Kidney epithelial cell (primary cell): ENCODE measurements at places on chromosomes 6 and 20. TPM values are rescaled to one million over a fixed set of nuclear protein-coding genes. Genes with fewer than 3 reads are reported as not detected.
A peak's percentile ranks its signal among the peaks of the same experiment; 100 is the strongest.

Gene TMEM151B
- total RNA-seq, result 0.13 and 0.21 TPM in 2 replicates

DNA sequence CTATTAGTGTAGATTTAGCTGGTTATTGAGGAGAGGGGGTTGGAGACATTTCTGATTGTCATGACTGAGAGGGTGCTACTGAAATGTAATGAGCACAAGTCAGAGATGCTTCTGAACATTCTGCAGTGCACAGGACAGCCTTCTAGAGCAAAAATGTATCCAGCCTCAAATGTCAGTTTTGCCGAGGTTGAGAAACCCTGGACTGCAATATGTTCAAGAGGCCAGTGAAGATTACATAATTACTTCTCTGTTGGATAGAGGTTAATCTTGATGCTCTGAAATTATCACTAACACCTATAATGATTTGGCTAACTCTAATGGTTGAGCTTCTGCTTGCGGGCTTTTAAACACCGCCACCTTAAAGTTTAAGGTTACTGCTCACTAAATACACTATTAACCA, 3.4 kb upstream of the DUSP22 start:
- no peak for DNase-seq

DNA sequence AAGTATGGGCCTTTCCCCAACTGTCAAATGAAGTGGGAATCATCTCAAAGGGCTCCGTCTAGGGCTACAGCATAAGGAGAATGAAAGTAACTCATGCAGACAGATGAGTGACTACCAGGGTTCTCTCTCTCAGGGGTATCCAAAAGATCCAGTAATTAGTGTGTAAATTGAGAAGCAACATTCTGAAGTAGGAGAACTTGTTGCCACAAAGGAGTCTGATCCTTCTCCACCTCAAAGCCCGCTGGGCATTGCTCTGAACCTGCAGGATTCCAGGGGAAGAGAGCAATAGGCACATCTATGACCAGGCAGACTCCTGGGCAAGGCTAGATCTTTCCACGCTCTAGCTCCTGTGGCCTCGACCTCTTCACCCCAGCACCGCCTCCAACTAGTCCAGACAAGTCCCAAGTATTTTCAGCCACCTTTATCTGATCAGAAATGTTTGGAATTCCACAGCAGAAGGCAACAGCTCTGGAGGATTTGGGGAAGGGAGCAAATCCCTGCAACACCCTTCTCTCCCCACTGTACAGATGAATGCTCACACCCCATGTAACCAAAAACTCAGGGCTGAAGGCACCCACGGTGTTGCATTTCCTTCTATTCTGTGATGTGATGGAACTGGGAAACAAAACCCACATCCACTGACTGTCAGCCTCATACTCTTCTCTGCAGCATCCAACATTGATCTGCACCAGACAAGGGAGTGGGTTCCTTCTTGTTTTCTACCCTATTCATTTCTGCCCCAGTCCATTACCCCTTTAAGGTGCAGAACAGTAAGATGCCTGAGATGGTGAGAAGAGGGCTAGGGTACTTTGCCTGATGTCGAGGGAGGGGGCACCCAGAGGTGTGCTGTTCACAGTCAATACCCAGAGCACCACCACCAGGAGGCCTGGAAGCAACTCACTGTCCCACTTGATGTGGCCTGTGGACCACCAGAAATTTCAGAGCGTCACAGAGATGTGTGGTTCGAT, 41.0 kb downstream of the COX4I2 start:
- DNase-seq, result no peak

DNA sequence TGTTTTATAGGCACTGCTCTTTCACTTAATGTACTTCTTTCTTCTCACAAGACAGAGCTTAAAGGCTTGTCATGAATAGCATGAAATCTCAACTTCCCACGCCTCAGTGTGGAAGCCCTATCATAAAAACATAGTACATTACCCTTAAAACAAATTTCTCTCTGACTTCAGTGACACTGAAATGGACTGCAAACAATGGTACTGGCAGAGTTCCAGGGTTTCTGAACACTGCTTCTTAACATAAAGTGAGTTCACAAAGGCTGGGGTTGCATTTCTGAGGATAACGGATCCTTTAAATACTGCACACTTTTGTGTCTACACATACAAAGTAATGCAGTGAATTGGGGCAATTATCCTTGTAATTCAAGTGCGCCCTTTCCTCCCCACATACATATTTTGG, 32.3 kb upstream of the PLEKHG1 start:
- DNase-seq, result no peak

Gene ZC2HC1B
- total RNA-seq, result not detected in 2 replicates

- no peak for DNase-seq
These were observed 32.7 kb upstream of the MAP7 start for GRCh38 chr6:136582711-136583471.

DNA sequence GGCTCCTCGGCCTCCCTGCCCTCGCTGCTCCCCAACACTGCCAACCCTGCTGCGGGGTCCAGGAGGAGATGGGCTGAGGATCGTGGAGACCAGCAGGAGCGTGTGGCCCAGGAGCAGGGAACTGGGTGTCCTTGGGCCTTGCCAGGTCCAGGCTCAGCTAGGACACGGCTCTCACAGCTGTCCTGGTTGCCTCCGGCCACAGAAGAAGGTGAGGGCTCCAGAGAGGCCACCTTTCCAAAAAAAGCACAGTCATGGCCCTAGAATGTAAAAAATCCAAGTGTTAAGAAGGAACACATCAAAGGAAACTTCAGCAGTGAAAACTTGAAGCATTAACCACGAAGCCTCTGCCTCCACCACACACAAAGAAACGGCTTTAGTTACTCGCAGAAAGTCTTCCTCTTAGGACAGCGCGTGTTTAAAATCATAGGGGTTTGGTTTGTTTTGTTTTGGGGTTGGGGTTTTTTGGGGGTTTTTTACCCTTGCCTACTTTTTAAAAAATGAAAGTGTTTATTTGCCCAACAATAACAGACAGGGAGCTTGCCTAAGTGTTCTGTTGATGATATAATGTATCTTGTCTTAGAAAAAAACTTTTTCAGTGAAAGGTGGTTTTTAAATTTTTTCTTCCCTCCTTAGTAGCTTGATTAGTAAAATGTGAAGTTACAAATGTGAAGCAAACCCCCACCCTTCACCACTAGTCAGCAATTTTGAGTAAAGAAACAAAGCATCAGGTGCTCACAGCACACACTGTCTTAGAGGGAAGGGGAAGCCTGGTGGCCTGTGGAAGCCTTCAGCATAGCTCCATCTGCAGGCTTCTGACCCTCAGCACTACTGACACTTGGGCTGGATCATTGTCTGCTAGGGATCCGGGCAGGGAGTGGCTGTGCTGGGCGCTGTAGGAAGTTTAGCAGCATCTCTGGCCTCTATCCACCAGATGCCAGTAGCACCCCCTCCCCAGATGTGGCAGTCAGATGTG, 60.0 kb downstream of the PTPN1 start:
- DNase-seq, result no peak

- DNase-seq, result no peak
These were observed 81.7 kb upstream of the FRMD1 start for GRCh38 chr6:168160506-168161370.

DNA sequence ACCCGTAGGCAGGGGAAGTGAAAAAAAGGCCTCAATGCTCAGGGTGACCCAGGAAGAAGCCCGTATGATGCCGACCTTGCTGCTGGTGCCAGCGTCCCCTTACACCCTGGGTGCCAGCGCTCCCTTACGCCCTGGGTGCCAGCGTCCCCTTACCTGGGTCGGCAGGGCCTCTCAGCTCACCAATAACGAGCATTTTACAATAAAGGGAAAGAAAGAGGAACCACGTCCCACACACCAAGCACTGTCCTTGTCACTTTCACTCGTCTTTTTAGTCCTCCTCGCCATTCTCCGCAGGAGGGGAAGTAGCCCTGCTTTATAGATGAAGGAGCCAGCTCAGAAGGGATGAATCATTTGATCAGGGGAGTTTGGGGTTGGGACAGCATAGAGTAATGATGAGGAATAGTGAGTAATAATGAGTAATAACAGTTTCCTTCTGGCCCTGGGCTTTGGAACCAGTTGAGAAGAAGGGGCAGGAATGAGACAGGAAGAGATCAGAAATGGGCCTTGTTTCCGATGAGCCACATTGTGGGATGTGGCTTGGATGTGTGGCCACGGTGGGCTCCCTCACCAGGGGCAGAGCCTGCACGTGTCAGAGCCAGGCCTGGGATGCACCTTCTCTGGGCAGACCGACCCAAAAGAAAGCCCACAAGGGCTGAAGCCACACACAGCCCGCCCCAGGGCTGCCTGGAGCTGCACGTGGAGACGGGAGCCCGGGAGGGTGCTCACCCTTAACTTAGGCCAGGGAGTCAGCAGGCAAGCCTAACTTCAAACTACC, 75.7 kb downstream of the SYNJ2 start:
- DNase-seq, result peak; percentile 88

Gene CPNE5
- 0.13 and 1.4 TPM in 2 replicates for total RNA-seq

GRCh38 chr20:63433351-63433750, 39.1 kb downstream of the KCNQ2 start:
- DNase-seq, result no peak

GRCh38 chr20:52379723-52380336, 188.3 kb upstream of the ZFP64 start:
- DNase-seq, result no peak

Gene KCNB1
- not detected in 2 replicates for total RNA-seq

Gene DUSP15
- total RNA-seq, result 4.1 and 4.5 TPM in 2 replicates

- no peak for DNase-seq
These were observed 31.6 kb downstream of the FIG4 start for GRCh38 chr6:109722564-109723254.

GRCh38 chr20:44979090-44979621, 12.8 kb downstream of the STK4 start:
- no peak for DNase-seq

DNA sequence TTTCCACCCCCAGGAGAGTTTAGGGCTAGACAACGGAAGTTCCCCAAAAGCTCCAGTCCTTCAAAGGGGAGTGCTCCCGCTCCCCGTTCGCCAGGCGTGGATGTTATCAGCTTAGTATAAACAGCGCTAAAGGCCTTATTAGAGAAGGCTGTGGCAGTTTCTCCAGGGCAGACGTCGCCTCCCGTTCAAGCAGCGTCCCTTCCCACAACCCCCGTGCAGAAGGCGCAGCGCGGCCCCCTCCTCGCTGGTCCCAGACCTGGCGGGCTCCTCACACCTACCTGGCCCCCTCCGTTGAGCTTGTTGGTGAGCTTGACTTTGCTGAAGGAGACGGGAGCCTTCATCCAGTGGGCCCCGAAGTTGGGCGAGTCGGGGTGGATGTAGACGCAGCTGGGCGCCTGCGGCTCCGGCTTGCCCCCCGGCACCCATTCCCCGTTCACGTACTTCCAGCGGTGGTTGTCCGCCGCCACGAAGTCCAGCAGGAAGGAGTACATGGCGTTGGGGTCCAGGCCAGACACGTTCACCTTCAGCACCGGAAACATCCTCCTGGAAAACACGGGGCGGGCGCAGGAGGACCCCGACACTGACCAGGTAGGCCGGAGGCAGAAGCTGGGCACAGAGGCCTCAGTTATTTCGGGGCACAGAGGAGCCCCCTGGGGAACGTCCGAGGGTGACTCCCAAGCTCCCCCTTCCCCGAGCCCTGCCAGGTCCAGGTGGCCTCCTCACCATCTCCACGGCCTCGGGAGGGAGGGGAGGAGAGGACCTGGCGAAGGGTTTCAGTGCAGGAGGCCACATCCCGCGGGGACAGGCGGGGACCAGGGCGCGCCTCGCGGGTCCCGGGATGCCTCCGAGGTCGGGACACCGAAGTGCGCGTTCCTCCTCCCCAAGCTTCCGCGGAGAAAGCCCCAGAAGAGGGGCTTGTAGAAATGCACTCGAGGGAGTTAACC, 1.1 kb downstream of the TBXT start:
- no peak for DNase-seq

- no peak for DNase-seq
These were observed 5.9 kb downstream of the WRNIP1 start for GRCh38 chr6:2771079-2771478.

DNA sequence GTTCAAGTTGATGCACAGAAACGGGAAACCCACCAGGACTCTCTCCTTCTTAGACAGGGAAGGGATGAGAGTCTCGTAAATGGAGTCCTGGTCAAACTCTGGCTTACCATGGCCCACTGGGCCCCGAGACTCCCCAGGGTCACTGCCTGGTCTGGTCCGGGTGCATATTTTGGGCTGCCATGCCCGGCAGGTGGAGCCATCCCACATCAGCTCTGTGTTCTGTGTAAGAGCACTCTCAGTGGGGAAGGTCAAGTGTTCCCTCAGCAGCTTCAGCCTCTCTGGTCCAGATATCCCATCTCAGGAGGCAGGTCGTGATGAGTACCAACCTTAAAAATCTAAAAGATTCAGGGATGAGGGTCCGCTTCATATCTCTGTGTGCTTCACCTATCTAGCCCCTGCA, 138.8 kb downstream of the EDN3 start:
- no peak for DNase-seq
